ENCODE measurements at places on chromosomes 5 and 9.

DNA sequence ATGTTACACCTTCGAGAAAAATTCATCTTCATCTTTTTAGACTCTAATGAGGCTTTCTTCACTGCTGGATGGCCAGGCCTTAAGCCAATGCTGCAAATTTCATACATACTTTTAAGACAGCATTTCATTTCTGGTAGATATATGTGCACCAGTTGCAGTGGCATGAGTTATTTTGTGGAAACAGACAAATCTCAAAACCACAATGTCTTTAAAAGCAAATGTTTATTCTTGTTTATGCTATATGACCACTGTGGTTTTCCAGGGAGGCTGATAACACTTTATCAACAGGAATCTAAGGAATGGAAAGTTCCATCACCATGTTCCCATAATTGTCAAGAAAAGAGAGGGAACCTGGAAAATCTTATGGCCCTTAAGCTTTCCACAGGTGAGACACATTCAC is 27.7 kb downstream of the CDH9 start:
- no peak for DNase-seq

DNA sequence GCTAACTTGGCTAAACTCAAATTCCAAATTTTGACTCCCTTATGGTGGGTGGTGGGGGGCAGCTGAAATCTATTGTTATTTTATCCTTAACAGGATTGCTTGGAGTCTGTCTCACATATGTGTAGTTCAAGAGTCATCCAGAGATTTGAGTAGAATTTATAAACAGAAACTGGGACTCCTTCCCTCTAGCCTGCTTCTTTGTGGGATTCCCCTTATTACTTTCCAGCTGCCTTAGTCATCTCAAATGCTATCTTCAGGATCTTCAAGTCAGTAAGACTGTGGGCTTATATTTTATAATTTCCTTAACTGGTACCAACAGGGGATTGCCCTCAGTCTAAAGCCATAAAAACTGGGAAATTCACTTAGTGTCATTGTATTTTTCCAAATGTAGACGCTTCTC is 55.5 kb downstream of the NNT start:
- DNase-seq = no peak

DNA sequence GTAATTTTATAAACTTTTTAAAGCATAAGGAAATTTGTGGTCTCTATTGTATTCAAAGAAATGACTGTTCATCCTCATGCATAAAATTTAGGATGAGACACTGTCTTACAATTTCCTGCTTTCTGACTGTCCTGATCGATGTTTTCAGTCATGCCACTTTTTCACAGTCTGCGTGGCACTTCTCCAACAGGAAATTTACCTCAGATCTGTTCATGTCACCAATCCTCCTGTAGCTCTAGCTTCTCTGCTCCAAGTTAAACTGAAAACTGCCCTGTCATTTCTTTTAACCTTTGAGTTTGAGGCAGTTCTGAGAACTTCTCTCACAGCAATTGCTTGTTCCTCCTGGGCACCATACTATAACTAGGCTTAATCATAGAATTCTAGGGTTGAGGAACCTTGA is 455.1 kb downstream of the EFNA5 start:
- no peak for DNase-seq

- no peak for DNase-seq
Measured at GRCh38 chr5:64576250-64576649, 70.4 kb downstream of the RGS7BP start.

- DNase-seq = no peak
Measured at GRCh38 chr5:141947316-141947715, 10.7 kb downstream of the PCDH12 start.

DNA sequence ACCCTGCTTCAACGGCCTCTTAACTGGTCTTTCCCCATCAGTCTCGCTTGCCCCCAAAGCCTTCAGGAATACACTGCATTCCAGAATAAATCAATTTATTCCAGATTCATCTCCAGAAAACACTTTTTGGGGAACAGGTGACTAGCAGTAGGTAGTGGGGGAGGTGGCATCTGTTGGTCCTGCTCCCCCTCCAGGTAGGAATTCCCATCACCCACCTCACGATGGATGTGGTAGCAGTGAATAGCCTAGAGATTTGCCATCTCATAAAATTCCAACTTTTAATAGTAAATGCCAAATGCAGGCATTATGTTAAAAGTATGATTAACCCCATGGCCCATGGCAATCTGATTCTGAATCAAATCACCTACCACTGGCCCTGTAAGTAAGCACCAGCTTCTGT is 142.7 kb downstream of the MED27 start:
- DNase-seq = no peak

- no peak for DNase-seq
Measured at GRCh38 chr5:163497315-163497714, 8.1 kb upstream of the MAT2B start.

DNA sequence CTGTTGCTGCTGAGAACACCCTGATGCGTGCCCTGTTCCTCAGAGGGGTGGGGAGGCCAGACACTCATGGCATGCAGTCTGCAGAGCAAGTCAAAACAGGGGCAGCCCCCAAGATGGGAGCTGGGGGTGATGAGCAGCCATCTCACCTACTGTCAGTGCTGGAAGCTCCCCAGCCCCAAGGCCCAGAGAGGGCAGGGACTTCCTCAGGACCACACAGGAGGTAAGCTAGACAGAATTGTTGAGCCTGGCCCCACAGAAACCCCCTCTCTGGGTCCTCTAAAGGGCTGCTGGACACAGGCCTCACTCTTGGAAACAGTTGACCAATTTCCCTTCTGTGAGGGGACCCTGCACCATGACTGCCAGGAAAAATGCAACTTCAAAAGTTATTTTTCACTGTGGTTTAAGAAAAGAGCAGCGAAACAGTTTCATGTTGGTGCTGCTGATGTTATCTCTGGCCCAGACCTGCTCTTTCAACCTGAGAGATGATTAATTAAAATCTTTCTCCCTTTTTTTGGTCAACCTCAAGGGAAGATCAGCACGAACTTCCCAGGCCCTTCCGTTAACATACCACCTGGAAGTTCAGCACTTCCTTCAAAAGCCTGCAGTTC is 9.6 kb downstream of the CSF2 start:
- DNase-seq = no peak

DNA sequence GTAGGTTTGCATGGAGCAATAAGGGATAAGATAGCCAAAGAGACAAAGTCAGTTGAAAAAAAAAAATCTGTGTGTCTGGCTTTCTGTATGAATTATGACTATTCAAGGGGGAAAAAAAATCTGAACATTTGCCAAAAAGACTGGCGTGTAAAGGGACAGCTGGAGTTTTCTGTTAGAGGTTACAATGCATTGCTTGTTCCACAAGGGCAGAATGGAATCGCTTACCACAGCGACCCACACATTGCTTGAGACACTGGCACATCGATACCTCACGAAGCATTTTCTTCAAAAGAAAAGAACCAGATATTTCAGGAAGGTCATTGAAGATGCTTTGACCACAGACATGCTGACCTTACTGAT is 327.8 kb downstream of the TMEM167A start:
- peak; percentile 12 for DNase-seq

DNA sequence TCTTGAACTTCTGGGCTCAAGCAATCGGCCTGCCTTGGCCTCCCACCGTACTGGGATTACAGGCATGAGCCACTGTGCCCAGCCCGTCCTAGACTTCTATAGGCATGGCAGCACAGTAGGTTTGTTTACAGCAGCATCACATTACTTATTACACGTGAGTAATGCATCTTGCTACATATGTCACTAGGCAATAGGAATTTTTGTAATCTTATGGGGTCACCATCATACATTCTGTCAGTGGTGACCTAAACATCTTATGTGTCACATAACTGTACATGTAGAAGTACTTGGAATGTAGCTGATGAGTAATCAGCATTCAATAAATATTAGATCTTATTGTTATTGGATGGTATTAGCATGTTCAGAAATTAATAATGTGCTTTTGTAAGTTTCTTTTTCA is 22.9 kb upstream of the ABCA1 start:
- DNase-seq = no peak

GRCh38 chr5:72760259-72760658 is 56.2 kb upstream of the TNPO1 start:
- DNase-seq = no peak

DNA sequence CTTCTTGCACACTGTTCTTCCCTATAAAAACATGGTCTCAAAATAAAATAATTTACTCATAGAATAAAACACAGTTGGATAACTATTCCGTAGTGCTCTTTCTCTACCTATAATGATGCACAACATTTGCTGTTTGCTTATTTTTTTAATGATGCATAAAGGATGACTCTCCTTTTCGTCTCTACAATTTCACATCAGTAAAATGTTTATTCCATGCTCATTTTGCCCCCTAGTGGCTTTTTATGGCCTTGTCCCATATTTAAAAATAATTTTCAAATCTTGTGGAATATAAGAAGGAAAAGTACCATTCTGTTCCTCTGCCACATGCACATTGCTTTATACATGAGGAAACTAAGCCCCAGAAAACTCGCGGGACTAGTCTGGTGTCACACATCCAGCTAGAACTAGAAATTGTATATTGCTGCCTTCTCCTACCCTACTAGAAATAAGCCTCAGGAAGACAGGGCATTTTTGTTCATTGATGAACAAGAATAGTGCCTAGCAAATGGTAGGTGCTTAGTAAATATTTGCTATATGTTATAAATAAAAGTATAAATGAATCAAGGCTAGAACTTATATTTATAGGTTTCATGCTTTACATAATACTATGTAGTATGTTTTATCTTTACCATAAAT is 12.7 kb downstream of the KCTD16 start:
- no peak for DNase-seq

- DNase-seq = no peak
Measured at GRCh38 chr5:64923151-64923685, 154.5 kb downstream of the CWC27 start.

DNA sequence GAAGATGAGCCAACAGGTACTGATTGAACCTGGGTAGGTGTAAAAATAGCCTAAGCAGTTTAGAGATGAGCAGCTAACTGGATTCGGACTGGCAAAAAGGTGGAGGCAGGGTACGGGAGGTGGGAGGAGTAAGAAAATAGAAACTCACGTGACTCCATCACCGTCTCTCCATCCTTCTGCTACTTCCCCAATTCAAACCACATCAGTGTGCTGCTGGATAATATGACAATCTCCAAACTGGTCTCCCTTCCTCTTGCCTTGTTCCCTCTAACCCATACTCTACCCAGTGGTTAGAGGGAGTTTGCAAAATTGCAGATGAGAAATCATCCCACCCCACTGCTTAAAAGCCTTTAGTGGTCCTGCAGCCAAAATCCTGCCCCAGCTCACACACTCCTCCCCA is 42.7 kb downstream of the RIGI start:
- DNase-seq = no peak

DNA sequence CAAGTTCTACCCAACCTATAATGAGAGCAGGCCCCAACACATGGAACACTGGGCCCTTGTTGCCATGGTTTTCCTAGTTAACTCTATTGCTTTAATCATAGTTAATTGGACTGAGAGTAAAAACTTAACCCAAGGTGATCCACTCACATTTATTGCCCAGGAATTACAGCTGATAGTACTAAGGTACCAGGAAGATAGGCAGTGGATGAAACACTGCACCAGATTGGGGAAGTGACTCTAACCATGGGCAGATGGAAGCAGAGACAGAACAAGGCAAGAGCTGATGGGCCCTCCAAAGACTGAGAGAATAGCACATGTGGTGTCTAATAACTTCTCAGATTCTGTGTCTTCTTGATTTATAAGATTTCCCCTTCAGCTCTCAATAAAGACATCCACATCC is 145.7 kb upstream of the TRIM32 start:
- DNase-seq = no peak

- DNase-seq = no peak
Measured at GRCh38 chr5:153619771-153620170, 129.3 kb downstream of the GRIA1 start.

- DNase-seq = no peak
Measured at GRCh38 chr9:68896486-68896885, 117.4 kb downstream of the PRKACG start.
